ENCODE measurements at places on chromosomes 3 and 15.

DNA sequence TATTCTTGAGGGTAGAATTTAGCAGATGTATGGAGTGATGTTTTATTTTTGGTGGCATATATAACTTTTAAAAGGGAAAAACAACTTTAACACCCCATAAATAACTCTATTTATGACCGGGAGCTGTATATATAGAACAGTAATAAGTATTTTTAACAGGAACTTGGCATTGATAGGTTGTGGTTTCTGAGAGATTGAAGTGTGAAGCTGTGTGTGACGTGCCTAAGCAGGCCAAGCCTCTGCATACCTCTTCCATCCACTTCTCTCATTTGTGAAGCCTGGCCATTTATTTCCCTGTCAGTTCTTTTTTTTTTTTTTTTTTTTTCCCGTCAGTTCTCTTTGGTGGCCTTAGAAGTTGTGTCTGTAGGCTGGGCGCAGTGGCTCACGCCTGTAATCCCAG, 23.0 kb downstream of the RBM5 start:
- DNase-seq: no peak

- DNase-seq: no peak
Observed at GRCh38 chr15:90564051-90564450, 34.3 kb downstream of the CRTC3 start.

DNA sequence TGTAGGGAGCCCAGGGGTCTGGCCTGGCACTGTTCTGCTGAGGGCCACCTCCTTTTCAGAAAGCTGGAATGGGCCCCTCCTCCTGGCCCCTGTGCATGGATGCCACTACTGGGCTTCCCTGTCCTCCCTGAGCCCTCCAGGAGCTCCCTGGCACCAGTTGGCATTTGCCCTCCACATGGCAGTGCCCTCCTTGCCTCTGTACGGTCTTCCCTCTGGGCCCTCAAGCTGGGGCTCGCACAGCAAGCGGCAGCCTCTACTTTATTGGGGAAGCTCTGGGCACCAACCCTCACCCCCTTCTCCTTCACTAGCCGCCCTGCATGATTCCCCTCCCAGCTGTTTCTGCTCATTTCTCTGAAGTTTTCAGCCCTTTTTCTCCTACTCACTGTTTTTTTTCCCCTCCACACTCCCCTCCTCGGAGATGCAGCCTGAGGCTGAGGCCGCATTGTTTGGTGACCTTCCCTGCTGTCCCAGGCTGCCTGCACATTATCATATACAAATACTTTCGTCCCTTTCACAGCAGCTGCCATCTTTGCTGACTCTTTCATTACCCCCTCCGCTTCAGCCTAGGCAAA, 127.3 kb downstream of the EEFSEC start:
- no peak for DNase-seq

- DNase-seq: no peak
Observed at GRCh38 chr3:16916840-16917239, 32.1 kb downstream of the PLCL2 start.
